ENCODE measurements at places on chromosomes 4 and X.

GRCh38 chr4:76622126-76622525 lies 187.1 kb downstream of the SHROOM3 start:
- no peak for DNase-seq

DNA sequence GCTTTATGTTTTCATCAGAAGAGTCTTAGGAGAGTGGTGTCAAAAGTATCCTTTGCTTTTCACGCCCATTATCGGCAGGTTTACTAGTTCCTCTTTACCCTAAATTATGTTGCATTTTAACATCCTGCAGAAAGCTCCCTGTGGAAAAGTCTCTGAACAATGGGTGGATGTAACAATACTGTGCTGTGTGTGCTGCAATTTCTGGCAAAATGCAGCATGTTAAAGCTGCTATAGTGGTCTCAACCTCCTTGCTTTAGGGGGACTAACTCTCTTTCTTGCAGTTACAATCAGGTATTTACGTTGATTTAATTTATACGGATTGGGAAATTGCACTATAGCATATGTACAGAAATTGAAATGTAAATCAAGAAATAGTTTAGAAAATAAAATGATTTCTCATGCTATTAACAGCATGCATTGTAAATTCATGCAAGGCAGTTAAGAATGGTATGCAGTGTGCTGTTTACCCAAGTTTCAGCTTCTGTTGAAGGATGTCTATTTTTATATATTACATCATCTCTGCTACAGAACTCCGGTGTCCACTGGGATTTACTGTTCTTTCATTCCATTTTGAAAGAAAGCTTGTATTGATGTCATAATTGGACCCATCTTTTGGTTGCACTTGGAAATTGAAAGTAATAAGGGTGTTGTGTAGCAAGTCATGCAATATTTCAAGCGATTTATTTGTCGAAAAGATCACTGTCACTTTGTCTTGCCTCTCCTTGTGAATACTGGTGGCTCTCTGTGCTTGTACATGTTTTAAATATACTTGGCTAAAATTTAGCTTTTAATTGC lies 145.7 kb downstream of the RAPGEF2 start:
- DNase-seq = no peak

DNA sequence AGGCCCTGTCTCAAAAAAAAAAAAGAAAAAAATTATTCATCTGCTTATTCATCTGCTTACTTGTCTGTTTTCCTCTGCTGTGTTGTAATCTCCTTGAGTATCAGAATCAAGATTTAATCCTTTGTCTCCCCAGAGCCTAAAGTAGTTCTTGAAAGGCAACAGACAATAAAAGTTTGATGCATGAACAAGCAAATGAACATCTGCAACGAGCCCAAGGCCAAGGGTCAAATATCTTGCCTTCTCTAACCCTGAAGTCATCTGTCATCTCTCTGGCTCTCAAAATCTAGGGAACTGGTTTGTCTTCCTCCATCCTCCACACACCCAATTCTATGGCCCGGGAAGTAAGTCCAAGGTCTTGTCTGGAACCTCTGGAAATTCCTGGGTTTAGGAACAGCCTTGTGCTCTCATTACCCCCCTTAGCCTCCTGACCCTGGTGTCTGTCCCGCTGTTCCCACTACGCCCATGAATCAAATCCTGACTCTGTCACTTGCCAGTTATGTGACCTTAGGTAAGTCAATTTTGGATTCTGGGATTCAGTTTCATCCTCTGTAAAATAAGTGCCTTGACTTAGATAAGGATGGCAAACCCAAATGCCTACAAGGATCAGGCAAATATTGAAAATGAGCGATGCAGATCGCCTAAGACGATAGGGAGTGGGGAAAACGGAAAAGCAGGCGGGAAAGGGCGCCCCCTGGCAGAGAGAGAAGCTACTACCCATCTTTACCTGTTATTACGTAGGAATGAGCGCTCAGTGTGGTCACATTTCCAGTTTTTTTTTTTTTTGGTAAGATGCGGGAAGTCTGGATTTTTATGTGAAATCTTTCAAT lies 102.7 kb upstream of the DHX15 start:
- DNase-seq = no peak

GRCh38 chrX:113274791-113275190 lies 434.2 kb upstream of the AMOT start:
- no peak for DNase-seq

- DNase-seq = no peak
Measured at GRCh38 chr4:36029951-36030350, 214.4 kb downstream of the ARAP2 start.

All from SK-N-MC (cell line).